ENCODE measurements at places on chromosomes 4 and X. TPM values are rescaled to one million over a fixed set of nuclear protein-coding genes. Genes with fewer than 3 reads are reported as not detected.

The G3BP2 gene
- 306 TPM for total RNA-seq

The TMEM271 gene
- not detected for total RNA-seq

The KLHL13 gene
- total RNA-seq, result 13.6 TPM

The RBM47 gene
- total RNA-seq, result 0.83 TPM

The MUC7 gene
- total RNA-seq, result not detected

The PAGE2 gene
- total RNA-seq, result not detected

The CXCL10 gene
- 0.28 TPM for total RNA-seq

The IL2 gene
- not detected for total RNA-seq

The SLITRK4 gene
- total RNA-seq, result not detected

Measured in IMR-90 (cell line).